Esophagus mucosa (tissue), 1 donor: ENCODE measurements at places on chromosomes 3 and 15. TPM values are rescaled to one million over a fixed set of nuclear protein-coding genes. Genes with fewer than 3 reads are reported as not detected.

- ATAC-seq = no peak
These were observed 105.1 kb downstream of the MEX3B start for GRCh38 chr15:81940467-81941451.

DNA sequence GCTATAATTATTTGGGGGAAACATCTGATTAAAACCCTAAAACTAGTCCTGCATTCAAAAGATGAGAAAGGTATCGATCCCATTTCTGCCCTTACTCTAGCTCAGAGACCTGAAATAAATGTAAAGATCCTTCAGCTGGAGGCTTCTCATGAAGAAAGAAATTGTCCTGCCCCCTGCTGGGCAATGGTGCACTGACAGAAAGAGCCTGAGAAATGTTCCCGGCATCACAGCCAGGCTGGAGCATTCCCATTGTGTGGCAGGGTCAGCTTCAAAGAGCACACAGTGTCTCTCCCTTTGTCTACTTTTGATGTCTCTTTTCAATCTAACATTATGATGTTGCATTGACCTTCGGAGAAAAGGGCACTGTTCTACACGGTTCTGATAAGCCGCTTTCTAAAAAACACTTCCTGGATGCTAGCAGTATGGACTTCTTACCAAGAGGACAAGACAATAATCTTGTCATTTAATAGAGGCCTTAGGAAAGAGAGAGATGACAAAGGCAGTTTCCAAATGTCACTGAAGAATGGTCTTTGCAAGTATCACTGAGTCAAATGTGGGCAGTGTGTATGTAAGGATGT, 287.5 kb downstream of the MAGI1 start:
- ATAC-seq = no peak

LEKR1 gene
- total RNA-seq = 1.2 TPM

GPX1 gene
- total RNA-seq = 296 TPM

- peak; percentile 98 for ATAC-seq
These were observed 156.7 kb upstream of the MEF2A start for GRCh38 chr15:99409097-99409473.

DNA sequence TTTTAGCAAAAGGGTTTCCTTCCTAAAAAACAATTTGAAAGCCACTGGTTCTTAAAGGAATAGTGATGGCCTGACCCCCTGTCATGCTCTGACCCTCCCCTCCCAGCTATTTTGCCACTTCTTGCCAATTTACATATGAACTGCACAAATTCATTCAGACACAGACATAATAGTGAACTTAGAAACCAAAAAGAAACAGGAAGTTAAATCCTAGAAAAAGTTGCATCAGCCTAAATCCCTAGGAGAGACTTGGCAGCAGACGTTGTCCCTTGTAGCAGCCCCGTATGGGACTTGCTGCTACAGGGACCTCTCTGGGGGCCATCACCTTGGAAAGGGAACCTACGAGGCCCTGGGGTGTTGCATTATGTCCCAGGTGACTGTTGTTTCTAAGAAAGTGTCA, 14.3 kb upstream of the PDE8A start:
- ATAC-seq = no peak

DNA sequence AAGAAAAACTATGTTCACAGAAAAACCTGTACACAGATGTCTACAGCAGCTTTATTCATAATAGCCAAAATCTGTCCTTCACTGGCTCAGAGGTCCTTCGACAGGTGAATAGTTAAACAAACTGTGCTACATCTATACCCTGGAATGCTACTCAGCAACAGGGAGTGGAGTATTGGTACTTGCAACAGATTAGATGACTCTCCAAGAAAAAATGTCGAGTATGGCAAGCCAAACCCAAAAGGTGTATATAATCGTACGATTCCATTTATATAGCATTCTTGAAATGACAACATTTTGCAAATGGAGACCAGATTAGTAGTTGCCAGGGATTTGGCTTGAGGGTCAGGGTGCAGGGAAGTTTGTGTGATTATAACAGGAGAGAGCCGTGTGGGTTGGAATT, 22.4 kb upstream of the RGMA start:
- ATAC-seq = peak; percentile 51

PROS1 gene
- total RNA-seq = 10.0 TPM

DNA sequence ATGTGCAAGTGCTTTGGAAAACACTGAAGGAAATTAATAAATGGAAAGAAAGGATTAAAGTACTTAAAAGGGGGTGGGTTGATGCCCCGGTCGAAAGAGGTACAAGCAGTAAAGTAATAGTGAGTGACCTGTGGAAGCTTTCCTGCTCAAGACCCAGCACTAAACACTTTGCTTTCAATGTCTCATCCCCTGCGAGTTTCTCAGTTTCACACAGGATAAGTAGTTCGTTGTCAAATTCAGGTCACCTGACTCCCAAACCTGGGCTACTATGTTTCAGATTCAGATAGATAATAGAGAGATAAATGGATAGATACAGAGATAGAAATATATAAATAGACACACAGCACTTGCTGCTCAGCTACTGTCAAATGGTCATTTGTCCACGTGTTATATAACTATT, 19.6 kb downstream of the STAC start:
- ATAC-seq = no peak
